ENCODE measurements at places on chromosomes 16 and 17. TPM values are rescaled to one million over a fixed set of nuclear protein-coding genes. Genes with fewer than 3 reads are reported as not detected.

The RBBP6 gene
- polyA plus RNA-seq: 25.0 TPM

The KRTAP4-1 gene
- not detected for polyA plus RNA-seq

The ITGA2B gene
- 2.2 TPM for polyA plus RNA-seq

The MEIOC gene
- 5.9 TPM for polyA plus RNA-seq

The VAT1L gene
- polyA plus RNA-seq: not detected

The LPCAT2 gene
- 6.0 TPM for polyA plus RNA-seq

The HS3ST3A1 gene
- not detected for polyA plus RNA-seq

The GAS2L2 gene
- 0.15 TPM for polyA plus RNA-seq

The NDE1 gene
- 26.4 TPM for polyA plus RNA-seq

The MYLK3 gene
- 0.05 TPM for polyA plus RNA-seq

The QPRT gene
- 2.2 TPM for polyA plus RNA-seq

DNA sequence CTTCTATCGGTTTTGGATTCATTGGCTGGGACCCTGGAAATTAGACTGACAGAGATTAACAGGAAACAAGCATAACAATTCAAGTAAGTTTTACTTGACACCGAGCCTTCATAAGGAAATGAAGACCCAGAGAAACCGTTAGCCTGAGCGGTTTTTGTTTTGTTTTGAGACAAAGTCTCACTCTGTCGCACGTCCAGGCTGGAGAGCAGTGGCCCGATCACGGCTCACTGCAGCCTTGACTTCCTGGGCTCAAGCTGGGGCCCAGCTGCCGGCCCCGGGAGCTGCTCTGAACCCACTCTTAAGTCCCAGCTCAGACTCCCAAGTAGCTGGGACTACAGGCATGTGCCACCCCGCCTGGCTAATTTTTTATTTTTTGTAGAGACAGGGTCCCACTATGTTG is 321.3 kb downstream of the SEC14L1 start:
- no peak for DNase-seq

DNA sequence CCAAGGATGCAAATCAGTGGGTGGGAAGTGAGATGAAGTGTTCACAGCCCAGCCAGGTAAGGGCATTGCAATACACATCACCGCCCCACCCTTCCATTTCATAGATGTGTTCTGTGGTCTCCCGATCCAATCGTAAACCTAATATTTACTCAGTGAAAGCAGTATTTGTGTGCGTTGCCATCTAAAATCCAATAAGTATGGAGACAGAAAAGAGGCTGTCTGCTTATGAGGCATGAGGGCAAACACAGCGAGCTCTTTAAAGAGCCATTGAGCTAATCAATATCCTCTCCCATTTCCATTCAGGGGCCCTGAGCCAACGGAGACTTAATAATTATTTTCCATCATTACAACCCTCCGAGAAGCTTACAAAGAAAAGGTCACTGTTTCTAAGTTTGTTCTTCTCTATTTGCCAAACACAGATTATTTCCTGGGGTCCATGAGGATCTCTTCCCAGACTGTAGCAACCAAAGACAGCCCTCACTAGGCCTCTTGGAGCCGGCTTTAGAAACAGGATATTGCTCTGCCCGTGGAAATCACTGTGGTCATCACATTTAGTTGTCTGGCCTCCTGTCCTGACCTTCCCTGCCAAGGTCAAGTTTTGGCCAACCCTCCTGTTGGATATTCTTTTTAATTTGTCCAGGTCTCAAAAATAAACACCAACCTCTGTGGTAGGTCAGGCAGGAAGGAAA is 120.1 kb downstream of the SLC39A11 start:
- no peak for DNase-seq

- DNase-seq: no peak
These were observed 211.9 kb downstream of the GSG1L start for GRCh38 chr16:27851586-27851985.

DNA sequence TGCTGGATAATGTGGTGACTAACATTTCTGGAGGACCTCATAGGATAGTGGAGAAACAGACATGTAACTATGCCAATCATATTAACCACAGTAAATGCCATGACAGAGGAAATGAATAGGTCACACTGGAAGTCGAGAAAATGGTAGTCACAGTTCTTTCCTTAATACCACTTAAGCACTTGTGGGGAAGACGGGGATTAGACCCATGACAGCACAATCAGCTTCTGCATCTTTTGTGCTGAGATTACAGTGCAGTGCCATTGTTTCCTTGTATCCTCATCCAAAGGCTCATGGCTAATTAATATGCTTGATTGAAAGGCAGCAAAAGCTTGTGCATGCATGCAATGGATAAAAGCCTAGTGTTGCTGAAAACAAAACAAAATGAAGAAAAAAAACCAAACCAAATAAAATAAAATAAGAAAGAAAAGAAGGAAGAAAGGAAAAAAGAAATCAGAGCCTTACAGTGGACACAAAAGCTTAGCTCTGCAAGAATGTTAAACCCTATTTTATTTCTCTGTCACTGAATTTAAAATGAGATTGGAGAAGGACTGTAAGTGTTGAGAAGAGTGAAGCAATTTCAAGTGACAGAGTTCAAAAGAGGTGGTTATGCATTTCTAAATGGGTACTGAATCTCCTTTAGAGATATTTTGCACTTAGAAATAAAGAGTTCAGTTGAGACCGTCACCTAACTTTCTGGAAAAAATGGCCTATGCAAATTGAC is 1011.9 kb downstream of the CDH8 start:
- no peak for DNase-seq

DNA sequence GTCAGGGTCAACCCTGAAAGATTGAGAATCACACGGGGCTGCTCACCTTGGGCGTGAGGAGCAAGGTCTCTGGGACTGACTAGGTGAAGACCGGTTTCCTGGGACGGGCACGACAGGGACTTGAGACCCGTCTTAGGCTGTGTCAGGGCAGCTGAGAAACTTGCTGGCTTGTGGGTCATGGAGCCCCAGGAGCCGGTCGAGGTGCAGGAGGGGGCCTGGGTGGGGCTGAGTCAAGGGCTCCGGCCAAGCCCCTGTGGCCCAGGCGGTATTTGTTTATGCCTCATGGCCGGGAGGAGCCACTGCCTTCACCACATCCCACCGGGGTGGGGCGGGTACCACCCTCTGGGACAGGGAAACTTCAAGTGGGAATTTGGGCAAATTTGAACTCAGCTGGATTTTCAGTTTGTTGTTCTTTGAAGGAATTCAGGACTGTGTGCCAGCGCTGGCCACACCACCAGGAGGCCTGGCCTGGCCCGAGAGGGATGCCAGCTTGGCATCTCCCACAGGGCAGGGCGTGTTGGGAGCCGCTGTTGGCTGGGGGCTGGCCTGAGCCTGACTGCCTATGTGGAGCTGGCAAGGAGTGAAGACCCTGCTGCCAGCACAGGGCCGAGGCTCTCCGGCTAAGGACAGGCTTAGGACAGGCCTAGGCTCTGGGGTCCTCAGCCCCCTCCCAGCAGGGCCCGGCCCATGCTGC is 116.1 kb downstream of the METRNL start:
- DNase-seq: no peak

- peak; percentile 86 for DNase-seq
These were observed 1.3 kb upstream of the IRX5 start for GRCh38 chr16:54929090-54930004.

- no peak for DNase-seq
These were observed 34.3 kb downstream of the SEC14L1 start for GRCh38 chr17:77174928-77175661.

- no peak for DNase-seq
These were observed 53.0 kb downstream of the XYLT1 start for GRCh38 chr16:17417740-17418139.

GRCh38 chr16:28915181-28915580 is 9.9 kb downstream of the RABEP2 start:
- DNase-seq: no peak

DNA sequence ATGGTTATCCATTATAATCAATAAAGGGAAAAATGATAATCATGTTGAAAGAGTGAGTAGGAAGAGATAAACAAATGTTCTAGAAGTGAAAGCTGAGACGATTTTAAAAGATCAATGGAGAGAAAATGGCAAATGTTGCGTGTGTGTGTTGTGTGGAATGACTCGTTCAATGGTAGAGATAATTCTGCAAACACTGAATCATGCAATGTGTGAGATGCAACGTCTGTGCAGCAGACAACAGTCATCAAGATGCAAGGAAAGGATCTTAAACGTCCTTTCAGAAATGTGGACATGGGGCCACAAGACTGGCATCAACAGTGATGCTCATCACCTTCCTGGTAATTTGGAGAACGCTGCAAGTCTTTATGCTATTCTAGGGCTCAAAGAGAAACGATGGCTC is 124.4 kb downstream of the CDYL2 start:
- no peak for DNase-seq

- no peak for DNase-seq
These were observed 50.0 kb downstream of the WNT3 start for GRCh38 chr17:46768540-46768870.

GRCh38 chr17:63222655-63223054 is 223.5 kb downstream of the CYB561 start:
- peak; percentile 14 for DNase-seq

GRCh38 chr16:50761267-50761666 is 19.4 kb downstream of the CYLD start:
- DNase-seq: no peak

GRCh38 chr16:89167425-89167941 is 4.1 kb upstream of the CDH15 start:
- DNase-seq: peak; percentile 77

- no peak for DNase-seq
These were observed at the start of gene TMC5 for GRCh38 chr16:19417640-19418039. TSS of gene TMC5 (plus strand) at chr16:19417883. CDS start at chr16:19440039, 22,156 bp downstream.

- no peak for DNase-seq
These were observed 6.7 kb downstream of the GPR142 start for GRCh38 chr17:74373838-74374606.

- DNase-seq: no peak
These were observed 18.6 kb downstream of the GRIN2C start for GRCh38 chr17:74840989-74841666.

GRCh38 chr17:37060928-37061327 is 112.2 kb downstream of the AATF start:
- DNase-seq: no peak

- DNase-seq: no peak
These were observed 665 bp downstream of the MYBBP1A start for GRCh38 chr17:4554441-4554996.

All from A549 (cell line).